ENCODE measurements at places on chromosomes 16 and 17. TPM values are rescaled to one million over a fixed set of nuclear protein-coding genes. Genes with fewer than 3 reads are reported as not detected.

DNA sequence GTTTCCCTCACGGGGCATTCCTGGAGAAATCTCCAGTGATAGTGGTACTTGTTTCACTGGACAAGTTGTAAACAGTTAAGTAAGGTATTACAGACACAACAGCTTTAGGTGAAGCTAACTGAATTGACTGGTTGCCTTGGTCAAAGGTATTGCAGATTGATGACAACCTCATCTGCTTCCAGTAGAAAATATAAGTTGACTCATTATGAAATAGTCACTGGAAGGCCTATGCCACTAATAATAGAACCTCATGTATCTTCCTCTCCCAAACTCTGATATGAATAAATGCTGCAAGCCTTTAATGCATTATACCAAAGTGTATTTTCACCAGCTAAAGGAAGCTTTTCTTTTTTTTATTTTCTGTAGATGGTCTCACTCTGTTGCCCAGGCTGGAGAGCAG lies 44.8 kb downstream of the GLG1 start:
- no peak for DNase-seq

DNA sequence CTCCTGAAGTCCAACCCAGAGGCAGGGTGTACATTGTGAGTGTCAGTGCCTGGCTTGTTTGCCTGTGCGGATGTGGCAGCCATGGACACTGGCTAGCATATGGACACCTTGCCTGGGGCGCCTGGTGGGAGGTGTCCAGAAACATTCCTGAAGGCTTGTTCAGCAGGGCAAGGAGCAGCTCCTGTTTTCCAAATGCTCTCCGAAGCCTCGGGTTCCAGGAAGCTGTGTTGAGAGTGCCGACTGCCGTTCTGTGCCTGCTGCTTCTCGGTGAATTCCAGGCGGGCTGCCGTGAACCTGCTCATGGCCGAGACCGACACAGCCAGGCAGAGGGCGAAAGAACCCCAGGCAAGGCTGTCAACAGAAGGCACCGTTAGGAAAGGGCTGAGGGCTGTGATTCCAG lies 10.9 kb upstream of the DHRS7C start:
- DNase-seq = no peak

GRCh38 chr17:73705594-73705993 lies 61.3 kb upstream of the SDK2 start:
- DNase-seq = no peak

GRCh38 chr17:8726941-8727555 lies 17.6 kb downstream of the CCDC42 start:
- DNase-seq = no peak

DNA sequence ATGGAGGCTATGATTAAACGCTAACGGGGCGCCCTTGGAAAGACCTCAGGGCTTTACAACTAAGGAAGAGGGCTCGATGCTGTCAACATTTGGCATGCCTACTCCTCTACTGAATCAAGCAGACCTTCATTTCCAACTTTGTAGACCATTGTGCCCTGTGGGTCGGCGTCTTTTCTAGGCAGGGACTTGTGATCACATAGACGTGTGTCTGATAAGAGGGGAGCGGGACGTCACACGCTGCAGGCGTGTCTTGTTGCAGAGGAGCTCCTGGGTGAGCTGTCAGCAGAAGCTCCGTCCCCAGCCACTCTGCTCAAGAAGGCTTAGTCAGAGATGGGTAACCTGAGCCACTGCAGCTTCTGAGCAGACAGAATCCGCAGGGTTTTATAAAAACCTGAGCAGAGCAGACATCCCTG lies 2.8 kb downstream of the MAPK8IP3 start:
- DNase-seq = no peak

- no peak for DNase-seq
Observed at GRCh38 chr17:64190472-64190871, 60.5 kb upstream of the ERN1 start.

GRCh38 chr17:17663160-17664063 lies 17.8 kb upstream of the RAI1 start:
- DNase-seq = peak; percentile 55

Gene KRTAP3-1
- total RNA-seq = not detected
